Tongue (tissue), 3 donors: ENCODE measurements at places on chromosomes 16 and 17.
A peak's percentile ranks its signal among the peaks of the same experiment; 100 is the strongest.

GRCh38 chr16:28202147-28202746 is 9.5 kb downstream of the XPO6 start:
- no peak for DNase-seq

DNA sequence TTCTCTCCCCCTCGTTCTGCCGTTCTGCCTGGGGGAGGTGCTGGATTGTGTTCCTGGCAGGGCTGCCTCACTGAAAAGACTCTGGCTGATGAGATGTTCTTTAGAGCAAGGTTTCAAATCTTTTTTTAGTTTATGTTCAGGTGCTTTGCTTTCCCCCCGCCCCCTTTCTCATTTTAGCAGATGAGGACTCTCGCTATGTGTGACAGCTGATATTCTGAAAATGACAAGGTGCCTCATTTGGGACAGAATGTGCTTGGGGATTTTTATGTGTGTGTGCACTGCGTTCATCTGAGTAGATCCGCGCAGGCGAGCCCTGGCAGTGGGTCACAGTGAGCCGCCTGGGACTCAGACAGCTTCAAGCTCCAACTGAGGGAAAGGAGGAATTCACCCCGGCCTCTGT is 205.9 kb downstream of the HS3ST4 start:
- DNase-seq: no peak

DNA sequence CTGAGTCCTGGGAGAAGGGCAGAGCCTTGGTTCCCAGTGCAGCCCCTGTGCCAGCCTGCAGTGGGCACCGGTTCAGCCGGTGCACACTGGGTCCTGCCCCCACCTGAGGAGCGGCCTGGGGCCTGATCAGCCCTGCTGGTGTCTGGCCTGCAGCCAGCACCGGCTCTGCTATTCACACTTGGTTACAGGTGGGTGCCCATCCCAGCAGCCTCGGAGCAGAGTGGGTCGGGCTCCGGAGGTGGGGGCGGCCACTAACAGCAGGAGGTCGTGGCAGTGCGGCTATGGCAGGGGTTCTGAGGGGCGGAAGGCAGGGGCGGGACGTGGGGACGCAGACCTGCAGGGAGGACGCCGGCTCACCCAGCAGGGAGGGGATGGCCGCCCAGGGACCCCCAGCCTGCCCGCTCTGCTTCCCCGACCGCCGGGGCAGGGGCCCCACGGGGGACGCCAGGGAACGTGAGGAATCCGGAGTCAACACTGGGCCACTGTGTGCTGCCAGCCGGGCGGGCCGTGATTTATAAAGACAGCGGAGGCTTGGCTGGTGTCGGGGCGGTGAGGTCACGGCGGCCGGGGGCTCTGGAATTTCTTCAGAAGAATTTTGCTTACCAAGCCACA is 20.3 kb downstream of the METRNL start:
- DNase-seq: peak; percentile 70

GRCh38 chr16:78813661-78814311 is 714.3 kb downstream of the WWOX start:
- DNase-seq: no peak

DNA sequence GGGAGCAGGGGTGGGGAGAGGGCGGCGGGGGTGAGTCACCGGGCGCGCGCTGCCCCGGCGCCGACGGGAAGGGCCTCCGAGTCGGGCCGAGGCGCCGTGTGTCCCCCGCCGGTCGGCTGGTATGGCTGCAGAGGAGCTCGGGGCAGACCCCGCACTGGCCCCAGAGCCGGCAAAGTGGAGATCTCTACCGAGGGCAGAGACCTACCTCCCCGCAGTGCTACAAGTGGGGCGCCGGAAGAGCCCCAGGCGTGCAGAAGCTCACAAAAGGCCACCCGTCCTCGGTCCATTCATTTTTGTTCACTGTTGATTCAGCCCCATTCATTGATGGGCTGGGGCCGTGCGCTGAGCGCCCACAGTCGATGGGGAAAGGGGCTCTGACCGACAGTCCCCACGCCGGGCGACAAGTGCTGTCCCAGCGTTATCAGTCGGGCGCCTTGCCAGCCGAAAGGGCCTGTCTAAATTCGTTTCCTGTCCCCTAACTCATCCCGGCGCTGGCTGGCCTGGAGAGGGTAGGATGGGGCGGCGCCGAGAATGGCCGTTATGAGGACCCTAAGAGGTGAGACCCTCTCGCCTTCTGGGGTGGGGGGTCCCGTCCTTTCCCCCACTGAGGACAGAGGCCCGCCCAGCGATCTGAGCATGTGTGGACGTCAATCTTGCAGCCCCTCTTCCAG is 709 bp upstream of the ENO3 start:
- DNase-seq: peak; percentile 75

DNA sequence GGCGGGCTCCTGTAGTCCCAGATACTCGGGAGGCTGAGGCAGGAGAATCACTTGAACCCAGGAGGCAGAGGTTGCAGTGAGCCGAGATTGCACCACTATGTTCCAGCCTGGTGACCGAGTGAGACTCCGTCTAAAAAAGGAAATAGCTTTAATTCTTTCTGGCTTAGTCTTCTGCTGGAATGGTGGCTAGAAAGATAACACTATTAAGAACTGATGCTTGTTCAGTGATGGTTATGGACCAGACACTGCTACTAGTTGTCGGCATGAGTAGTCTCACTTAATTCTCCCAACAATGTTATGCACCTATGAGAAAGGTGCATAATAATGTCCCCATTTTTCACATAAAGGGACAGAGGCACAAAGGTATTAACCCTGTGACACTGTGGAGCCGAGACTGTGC is 188.7 kb downstream of the HS3ST3A1 start:
- DNase-seq: no peak

DNA sequence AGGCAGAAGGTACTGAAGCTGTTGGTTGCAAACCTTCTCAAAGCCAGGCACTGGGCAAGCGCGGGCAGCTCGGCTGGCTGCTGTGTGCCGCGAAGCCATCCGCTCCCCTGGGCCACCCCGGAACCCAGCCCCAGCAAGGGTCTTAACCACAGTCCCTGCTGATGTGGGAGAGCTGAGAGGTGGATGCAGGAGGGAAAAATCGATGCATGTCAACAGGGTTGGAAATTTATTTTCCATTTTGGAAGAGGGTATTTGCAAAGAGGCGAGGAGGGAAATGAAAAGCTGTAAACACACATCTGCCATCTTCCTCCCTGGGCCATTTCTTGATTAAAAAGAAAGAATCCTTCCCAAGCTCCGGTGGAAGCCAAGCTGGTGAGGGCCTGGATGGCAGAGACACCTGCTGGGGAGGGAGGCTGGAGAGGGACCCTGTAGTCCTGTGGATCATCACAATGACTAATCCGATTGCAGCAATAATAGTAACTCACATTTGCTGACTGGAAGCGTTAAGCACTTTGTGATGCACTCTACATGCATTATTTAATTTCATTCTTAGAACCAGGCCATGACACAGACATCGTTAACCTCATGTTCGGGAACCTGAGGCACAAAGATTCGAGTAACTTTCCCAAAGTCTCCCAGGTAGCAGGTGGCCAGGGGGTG is 13.9 kb upstream of the TBX2 start:
- no peak for DNase-seq

- peak; percentile 83 for DNase-seq
Observed at GRCh38 chr17:36703860-36704266, 102.5 kb downstream of the MRM1 start.

DNA sequence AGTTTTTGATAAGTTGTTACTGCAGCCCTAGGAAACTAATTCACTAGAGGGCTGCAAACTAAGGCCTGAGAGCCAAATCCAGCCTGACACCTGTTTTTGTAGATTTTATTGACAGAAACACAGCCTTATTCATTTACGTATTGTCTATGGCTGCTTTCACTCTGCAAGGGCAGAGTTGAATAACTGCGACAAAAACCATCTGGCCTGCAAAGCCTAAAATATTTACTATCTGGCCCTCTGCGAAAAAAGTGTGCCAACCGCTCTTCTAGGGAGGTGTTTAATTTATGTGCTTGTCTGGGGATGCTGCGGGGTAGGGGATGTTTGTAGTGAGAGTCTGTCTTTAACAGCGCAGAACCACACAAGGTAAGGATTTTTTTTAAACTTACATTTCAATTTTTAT is 165.0 kb upstream of the RBFOX1 start:
- peak; percentile 48 for DNase-seq

DNA sequence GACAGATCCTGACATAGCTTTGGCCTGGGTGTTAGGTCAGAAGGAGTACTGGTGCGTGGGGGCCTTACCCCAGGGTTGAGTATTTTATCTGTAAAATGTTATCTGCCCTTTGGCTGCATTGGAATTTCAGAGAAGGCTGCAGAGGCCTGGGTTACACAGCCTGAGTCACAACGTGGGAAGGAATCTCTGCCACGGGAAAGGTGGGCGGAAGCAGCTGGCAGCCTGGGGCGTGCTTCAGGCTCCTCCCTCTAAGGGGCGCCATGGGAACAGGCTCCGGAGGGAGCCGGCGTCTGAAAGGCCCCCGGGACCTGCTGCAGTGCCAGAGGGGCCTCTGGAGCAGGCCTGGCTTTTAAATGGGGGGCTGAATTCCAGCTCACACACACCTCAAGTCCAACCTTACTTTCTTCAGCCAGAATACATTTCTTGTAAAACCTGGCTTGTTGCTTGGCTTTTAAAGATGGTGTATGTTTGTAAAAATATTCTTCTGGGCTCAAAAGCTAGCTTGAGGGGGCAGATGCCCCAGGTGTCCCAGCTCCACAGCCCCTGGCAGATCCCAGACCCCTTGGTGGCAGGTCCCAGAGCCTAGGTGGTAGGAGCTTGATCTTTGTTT is 142.2 kb downstream of the RAB11FIP4 start:
- DNase-seq: peak; percentile 14

DNA sequence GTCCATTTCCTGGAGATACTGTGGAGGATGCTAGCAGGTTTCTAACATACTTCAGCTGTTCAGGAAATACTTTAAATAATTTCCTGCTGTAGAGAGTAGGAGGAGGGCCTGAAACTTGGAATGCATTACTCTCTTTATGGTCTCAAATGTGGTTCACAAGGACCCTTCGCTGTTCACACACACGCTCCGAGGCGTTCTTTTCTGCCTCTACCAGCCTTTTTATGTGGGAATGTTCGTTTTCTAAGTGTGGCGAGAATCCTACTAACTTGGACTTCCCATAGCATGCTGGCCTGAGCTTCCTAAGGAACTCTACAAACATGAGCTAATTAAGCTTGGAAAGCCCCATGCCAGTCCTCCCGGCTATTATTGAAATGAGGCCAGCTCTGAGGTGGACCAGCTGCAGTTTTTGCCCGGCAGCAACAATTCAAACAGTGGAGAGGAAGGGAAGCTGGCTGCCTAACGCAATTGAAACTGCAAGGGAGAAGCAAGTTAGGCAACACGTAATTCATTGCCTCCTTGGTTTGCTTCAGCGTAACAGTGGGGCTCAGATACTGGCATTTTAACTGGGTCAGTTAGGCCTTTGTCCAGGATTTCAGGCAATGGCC is 18.9 kb downstream of the KPNA2 start:
- peak; percentile 85 for DNase-seq

GRCh38 chr16:67372664-67373063 is 20.6 kb downstream of the TPPP3 start:
- DNase-seq: peak; percentile 77

- no peak for DNase-seq
Observed at GRCh38 chr17:45414990-45415881, 17.4 kb downstream of the ARHGAP27 start.

GRCh38 chr17:15194859-15195277 is 70.3 kb downstream of the PMP22 start:
- peak; percentile 37 for DNase-seq

DNA sequence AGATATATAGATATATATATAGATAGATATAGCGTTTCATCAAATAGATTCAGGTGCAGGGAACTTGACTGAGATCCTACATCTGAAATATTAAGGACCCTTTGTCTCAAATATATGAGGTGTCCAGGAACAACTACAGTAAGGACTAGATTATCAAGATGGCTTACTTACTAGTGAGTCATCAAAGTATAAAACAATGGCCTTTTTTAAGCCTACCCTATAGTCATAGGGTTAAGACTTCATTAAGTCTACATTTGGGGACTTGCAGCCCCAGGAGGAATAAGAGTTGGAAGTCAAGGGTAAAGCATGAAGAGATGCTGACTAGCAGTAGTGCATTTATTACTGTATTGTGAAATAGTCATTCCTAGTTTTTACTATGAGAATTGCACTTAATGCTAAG is 1023.4 kb downstream of the CDH11 start:
- no peak for DNase-seq

- no peak for DNase-seq
Observed at GRCh38 chr17:45136846-45137560, 1.5 kb downstream of the ACBD4 start.

DNA sequence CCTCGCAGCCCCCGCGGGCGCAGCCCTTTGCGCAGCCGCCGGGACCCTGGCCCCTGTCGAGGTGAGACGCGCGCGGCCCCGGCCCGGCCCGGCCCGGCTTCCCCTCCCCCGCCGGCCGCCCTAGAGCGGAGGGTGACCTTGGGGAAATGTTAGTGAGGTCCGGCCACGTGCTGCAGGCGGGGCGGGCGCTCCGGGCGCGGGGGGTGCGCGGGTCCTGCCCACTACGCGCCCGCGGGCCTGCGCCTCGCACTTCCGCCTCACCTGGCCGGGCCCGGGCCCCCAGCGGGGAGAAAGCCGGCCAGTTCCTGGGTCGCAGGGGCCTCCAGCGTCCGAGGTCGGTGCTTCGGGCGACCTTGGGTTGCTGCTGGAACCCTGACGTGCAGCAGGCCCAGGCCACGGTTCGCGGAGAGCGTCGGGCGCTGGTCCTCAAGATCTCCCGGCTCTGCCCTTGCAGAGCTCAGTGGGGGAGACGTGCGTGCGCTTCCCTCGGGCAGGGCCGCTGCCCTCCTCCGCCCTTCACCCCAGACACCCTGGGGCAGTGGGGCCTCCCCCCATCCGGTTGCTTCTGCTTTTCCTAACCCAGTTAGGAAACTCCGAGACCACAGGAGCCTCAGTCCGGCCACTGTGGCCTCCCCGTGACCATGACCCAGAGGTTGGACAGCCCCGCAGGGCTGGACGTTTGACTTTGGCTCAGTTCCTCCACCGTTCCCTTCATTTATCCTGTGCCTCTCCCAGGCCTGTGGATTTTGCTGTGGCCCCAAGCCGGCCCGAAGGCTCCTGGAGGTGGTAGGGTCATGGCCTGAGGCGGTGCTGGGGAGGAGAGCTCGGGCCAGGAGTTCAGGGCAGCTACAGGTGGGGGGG is 791 bp downstream of the MCRIP2 start:
- no peak for DNase-seq

- DNase-seq: no peak
Observed at GRCh38 chr16:9151074-9151473, 59.6 kb downstream of the HAPSTR1 start.

DNA sequence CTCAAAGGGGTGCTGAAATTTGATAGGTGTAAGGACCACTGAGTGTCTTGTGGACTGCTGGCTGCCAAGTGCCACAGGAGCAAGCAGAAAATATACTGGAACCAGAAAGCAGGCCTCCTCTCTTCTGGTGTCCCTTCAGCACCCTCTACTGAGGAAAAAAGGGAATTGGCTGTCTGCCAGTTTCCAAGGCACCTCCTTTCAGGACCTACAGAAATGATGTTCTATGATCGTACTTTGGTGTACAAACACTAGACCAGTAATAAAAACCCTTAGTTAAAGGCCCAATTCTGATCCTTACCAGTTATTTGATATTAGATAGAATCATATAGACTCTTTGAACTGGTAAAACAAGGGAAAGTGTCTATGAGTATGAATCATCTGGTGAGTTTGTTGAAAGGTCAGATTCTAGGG is 35.8 kb upstream of the BCAS3 start:
- peak; percentile 84 for DNase-seq
